ENCODE measurements at places on chromosomes 13 and 19.

DNA sequence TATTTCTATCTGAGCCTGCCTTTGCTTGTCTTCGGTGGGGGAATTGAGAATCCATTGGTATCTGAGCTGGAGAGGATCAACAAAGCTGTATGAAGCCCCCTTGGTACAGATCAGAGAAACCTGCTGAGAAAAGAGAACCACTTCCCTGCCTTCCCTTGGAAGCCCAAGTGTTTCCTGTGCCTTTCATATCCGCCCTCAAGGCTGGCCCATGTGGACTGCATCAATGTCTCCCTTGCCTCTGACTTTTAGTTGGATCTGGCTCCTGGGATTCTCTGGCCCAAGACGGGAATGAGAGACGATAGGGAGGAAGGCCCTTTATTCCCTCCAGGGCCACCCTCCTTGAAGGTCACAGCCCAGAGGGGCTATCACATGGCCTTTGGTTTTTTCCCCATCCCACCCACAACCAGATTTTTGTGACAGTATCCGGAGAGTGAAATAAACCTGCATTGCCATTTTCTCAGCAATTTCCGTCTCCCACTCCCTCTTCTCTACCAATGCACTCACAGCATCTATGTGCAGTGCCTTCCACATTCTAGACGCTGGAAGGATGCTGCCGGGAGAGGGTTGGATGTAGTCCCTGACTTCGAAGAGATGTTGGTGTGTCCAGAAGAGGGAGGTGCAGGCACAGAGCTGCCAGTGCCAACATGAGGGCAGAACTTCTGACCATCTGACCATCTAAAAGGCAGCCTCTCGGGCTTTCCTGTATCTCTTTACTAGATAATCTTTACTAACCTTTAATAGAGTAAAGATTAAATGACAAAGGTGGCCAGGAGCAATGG lies 63.8 kb downstream of the KCTD15 start:
- no peak for DNase-seq

DNA sequence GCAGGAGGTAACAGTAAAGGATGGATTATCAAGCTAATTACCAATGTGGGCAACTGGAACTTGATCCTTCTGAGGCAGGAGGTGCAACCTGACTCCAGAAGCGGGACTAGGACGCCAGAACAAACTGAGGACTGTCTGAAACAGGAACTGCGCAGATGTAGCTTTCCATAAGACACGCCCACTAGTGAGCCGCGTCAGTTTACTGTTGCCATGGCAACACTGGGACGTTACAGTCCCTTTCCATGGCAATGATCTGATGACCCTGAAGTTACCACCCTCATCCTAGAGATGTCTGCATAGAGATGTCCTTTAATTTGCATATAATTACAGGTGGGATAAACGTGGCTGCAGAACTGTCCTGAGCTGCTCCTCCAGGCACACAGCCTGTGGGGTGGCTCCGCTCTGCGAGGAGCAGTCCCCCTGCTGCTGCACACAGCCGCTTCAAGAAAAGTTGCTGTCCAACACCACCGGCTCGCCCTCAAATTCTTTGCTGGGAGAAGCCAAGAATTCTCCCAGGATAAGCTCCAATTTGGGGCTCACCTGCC lies 816.6 kb downstream of the UQCRFS1 start:
- DNase-seq: no peak

- no peak for DNase-seq
These were observed 1055.6 kb downstream of the PCDH17 start for GRCh38 chr13:58687148-58687547.

GRCh38 chr19:12090807-12091206 lies 26.3 kb downstream of the ZNF844 start:
- DNase-seq: peak; percentile 88

DNA sequence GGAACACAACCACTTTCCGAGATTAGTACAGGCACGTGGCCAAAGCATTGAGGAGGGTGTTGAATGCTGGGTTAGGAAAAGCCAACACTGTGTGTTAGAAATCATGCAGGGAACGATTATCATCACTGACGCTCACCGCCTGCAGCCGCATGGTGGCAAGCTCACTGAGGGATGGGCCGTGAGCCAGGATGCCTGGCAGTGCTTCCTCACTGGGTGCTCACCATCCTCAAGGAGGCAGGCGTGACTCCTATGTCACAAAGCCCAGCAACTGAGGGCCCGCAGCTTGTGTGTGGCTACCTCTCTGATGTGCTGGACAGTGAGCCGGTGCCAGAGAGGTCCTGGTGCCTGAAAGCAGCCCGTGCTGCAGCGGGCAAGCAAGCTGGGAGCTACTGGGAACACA lies 30.4 kb upstream of the TIMM44 start:
- DNase-seq: no peak

- DNase-seq: no peak
These were observed 401.6 kb downstream of the COG6 start for GRCh38 chr13:40056898-40057619.

DNA sequence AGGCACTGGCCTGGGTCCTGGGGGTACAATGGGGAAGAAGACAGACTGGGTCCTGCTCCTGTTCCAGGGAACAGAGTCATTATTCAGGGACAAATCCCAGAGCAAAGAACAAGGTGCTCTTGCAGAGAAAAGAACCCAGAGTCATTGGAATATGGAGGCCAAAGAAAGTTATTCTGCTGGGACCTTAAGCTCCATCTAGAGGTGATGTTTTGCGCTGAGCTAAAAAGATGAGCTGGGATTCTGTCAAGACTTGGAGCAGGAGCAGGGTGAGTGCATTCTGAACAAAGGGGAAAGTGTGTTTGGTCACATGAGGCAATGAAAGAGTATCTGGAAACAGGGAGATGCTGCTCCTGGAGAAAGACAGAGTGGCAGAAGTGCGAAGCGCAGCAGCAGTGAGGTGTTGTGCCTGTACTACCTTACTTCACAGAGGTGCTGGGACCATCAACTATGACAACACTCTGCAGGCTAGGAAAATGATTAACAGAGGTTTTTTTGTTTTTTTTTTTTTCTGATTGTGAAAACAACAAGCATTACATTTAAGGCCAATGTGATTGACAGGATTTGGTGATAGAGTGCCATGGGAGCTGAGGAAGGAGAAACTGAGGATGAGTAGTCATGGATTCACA lies 95.3 kb upstream of the TNFSF11 start:
- DNase-seq: no peak

- DNase-seq: no peak
These were observed 12.7 kb upstream of the LILRA2 start for GRCh38 chr19:54560881-54561385.

DNA sequence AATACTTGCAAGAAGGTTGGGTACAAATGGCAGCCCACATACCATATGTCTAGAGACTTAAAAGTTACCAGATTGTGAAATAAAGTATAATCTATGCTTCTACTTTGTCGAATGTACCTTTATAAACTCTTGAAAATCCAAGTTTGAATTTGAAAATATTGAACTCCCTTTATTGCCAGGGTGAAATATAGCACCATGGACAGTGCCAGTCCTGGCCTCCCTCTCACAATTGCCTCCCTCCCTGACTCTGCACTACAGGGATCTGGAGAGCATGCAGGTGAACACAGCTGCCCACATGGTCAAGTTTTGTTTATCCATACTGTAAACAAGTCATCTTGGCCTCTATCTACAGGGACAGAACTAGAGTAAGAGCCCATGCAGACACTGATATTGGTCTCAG lies 394.1 kb upstream of the SLITRK6 start:
- DNase-seq: no peak

GRCh38 chr13:106449096-106449495 lies 86.4 kb downstream of the EFNB2 start:
- no peak for DNase-seq

GRCh38 chr13:28459911-28460310 lies 35.0 kb downstream of the FLT1 start:
- no peak for DNase-seq

GRCh38 chr19:35718345-35719041 lies 690 bp downstream of the KMT2B start:
- peak; percentile 82 for DNase-seq

GRCh38 chr13:37306778-37307544 lies 201.5 kb upstream of the CSNK1A1L start:
- DNase-seq: no peak

DNA sequence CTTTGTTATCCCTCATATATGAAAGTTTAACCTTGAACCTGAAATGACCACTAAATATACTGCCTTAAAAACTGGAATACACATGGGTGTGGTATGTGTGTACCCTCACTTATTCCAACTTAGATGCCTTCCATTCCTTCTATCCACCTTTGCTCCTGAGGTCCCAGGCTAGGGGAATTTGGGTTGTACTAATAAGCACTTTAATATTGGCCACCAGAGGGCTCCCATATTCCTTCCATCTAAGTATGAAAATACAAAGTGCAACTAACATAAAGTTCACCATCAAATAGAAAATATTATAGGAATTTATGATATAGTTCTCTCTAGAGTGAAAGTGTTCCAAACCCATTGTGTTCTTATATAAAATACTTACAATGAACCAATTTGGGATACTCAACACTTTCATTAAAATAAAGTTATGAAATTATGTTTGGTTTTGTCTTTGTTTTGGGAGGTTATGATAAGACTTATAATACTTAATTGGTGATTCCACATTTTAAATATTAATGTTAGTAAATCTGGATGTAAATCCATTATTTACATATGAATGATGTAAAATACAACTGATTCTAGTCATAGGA lies 62.3 kb downstream of the ITGBL1 start:
- DNase-seq: peak; percentile 44

- no peak for DNase-seq
These were observed 13.1 kb upstream of the LAMP1 start for GRCh38 chr13:113283904-113284303.

GRCh38 chr13:23986619-23987018 lies 89.3 kb upstream of the C1QTNF9B start:
- no peak for DNase-seq

- peak; percentile 95 for DNase-seq
These were observed 6.2 kb downstream of the HRC start for GRCh38 chr19:49148784-49149651.

- no peak for DNase-seq
These were observed 50.3 kb upstream of the ATP11A start for GRCh38 chr13:112639521-112639920.

- DNase-seq: no peak
These were observed 5.5 kb upstream of the ZNF175 start for GRCh38 chr19:51565583-51565982.

GRCh38 chr19:14556662-14557188 lies 15.1 kb downstream of the NDUFB7 start:
- peak; percentile 79 for DNase-seq

- DNase-seq: no peak
These were observed 80.6 kb downstream of the SIPA1L3 start for GRCh38 chr19:37987356-37988332.

GRCh38 chr13:102839462-102839861 lies 6.4 kb upstream of the ERCC5 start:
- no peak for DNase-seq

GRCh38 chr19:45569619-45570421 lies 14.8 kb downstream of the OPA3 start:
- DNase-seq: peak; percentile 81

DNA sequence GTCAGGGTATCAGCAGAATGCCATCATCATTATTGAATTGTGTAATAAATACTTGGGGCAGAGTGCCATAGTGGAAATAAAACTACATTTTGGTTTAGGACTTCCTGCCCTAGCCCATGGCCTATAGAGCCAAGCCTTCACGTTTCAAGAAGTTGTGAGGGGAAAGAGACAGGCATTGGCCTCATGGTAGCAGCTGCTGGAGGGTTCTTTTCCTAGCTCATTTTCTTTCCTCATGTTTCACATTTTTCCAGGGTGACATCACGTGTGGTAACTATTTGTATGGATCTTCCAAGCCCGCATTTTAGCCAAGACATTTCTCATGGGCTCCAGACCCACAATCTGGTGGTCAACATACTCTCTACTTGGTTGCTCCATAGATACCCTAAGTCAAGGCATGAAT lies 80.4 kb downstream of the LRCH1 start:
- no peak for DNase-seq

DNA sequence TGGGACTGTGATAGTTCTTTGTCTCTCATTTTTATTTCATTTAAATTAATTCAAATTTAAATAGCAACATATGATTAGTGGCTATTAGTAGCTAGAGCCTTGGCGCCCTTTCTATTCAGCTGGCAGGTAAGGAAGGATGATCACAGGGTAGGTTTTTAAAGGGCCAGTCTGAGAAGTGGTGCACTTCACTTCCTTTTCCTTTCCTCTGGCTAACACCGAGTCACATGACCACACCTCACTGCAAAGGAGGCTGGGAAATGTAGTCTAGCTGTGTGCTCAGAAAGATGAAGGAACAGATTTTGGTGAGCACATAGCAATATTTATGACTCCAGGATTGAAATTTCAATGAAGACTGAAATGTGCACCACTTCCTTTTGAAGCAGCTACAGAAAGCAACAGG lies 128.7 kb downstream of the TSHZ3 start:
- peak; percentile 58 for DNase-seq

DNA sequence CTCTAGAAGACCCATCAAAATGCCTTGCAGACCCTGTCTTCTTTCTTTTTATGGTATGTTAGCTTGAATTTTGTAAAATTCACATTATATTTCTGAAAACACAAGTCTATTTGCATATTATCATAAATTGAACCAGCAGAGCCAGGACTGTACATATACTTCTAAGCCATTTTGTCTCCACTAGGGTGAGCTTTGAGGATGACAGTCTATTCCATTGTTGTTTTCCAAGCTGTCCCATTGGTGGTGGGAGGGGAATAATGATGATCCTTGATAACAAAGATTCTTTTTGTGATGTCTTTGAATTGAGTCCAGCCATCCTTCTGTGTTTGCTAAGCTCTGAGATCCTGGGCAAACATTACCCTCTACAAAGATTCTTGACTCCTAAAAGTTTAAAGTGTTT lies 359.3 kb upstream of the PCDH20 start:
- DNase-seq: no peak

- DNase-seq: no peak
These were observed 14.0 kb downstream of the ELF1 start for GRCh38 chr13:41004875-41005693.

GRCh38 chr13:39818953-39819352 lies 163.5 kb downstream of the COG6 start:
- DNase-seq: no peak

DNA sequence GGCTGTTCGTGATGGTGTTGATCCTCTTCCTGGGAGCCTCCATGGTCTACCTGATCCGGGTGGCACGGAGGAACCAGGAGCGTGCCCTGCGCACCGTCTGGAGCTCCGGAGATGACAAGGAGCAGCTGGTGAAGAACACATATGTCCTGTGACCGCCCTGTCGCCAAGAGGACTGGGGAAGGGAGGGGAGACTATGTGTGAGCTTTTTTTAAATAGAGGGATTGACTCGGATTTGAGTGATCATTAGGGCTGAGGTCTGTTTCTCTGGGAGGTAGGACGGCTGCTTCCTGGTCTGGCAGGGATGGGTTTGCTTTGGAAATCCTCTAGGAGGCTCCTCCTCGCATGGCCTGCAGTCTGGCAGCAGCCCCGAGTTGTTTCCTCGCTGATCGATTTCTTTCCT lies 12.2 kb upstream of the C19orf33 start:
- no peak for DNase-seq

GRCh38 chr13:65461590-65461989 lies 1768.5 kb downstream of the PCDH9 start:
- DNase-seq: no peak

- DNase-seq: no peak
These were observed 17.8 kb upstream of the CCNA1 start for GRCh38 chr13:36414461-36414860.

GRCh38 chr13:25725104-25725503 lies 326.7 kb downstream of the SHISA2 start:
- no peak for DNase-seq
